Endothelial cell of umbilical vein (primary cell): ENCODE measurements at places on chromosomes 6 and 20.

DNA sequence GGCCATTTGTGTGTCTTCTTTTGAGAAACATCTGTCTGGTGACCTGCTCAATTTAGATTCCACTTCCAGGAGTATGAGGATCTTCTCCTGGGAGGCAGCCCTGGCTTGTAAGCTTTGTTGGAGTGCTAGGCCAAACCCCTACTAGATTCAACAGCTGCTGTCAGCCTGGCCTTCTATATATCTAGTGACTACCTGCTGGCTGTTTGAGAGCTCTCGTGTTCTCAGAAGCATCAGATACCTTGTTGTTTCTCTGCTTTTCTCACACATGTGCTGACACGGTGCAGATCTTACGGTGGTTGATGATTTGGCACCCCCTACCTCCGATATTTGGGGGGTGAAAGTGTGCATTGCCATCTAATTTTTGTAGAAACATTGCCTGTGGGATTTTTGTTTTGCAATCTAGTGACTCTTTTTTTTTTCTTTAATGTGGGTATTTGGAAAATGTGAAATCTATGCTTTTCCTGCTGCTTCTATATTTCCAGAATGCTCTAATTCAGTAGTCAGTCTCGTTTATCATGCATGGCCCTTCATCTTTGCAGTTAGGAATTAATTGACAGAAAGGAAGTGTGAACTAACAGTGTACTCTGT, 4.7 kb downstream of the CCN2 start:
- no peak for DNase-seq

DNA sequence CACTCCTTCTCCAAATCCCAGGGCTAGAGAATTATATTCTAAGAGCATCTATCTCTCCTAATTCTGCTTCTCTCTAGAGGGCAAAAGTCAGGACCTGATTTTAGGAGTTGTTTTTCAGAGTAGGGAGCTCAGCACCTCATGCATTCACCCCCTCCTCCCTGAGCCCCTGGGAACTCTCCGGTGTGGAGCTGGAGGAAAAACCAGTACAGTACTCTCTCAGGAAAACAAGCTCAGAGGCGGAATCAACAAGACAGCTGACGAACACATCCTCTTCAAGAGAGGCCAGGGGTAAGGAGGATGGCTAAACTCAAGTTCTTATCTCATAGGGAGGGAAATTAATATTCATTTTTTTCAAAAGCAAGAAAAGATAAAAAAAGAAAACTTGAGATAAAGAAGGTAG, 120.1 kb upstream of the CDYL start:
- no peak for DNase-seq

DNA sequence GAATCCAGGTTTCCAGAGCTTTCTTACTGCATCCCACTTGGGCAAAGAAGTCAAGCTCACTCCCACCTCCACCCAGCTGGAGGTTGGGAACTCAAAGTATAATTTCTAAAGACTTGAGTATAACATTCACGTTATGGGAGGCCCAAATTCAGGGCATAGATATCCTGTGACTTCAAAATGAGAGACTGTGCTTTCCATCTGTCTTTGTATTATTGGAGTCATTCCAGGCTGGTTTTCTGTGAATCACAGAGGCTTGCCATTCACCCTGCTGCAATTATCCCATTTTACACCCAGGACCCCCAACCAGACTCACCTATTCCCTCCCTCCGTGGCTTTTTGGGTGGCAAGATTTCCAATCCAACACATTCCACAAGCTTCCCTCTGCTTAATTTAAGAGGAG, 19.3 kb upstream of the SRC start:
- no peak for DNase-seq

DNA sequence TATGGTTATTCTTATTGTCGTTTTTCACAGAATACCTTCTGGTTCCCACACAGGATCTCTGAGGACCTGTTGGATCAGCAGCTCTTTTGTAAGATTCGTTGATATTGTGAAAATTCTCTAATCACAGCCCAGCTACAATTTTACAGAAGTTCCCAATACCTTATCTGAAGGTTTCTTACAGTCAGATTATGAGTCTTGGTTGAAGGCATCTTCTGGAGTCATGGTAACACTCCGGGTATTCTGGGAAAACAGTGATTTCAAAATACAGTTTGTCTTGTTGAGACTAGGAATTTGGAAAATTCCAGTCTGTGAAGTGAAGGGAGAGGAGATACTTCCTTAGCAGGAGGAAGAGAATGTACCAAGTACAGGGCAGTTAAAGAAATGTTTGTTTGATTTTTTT, 22.2 kb upstream of the HLA-C start:
- no peak for DNase-seq

DNA sequence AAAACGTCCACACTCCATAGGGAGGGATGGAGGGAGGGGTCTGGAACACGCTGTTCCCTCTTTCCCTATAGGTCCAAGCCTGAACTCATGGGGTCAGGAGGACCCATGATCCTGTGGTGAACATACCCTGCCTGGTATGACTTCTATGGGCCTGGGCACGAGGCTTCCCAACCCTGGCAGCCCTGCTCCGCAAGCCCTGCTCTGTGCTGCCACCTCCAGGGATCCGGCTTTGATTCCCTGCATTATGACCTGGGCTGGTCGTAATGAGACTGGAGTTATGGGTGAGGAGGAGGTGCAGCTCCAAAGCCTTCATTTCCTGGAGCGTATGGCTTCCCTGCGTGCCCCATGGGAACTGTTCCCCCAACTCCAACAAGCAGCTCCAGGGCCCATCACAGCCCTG, 54.9 kb downstream of the CDH22 start:
- no peak for DNase-seq

- no peak for DNase-seq
These were observed 32.9 kb downstream of the TAF4 start for GRCh38 chr20:62032609-62033368.

DNA sequence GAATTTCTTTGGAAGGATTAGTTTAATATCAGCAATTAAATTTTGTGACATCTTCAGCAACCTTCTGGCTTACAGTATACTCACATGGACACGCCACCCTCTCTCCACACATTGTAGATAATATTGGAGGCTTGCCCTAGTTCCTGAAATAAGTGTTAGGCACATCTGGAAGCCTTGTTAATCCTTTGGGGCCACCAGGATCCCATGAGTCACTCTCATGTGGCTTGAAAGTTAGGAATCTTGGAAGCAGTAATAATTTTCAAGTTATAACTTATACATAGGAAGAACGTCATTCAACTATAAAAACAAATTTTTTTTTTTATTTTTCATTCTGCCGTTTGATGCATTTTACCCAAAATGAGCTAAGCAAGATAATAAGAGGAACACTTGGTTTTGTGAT, 20.5 kb downstream of the LAMA4 start:
- peak; percentile 92 for DNase-seq

DNA sequence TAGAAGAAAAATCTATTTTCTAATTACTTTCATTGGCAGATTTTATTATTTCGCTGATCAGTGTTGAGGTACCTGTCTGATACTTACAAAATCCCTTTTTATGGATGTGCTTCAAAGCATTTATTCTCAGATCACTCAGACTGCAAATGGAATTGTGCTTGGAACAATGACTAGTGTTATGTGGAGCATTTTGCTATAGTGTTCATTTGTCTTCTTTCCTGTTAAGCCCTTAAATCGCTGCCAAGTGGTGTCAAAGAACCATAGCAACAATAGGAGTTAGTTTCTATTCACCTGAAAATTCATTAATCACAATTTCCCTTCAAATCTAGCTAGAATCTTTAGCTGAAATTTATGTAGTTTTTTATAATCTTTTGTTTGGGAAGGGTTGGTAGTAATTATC, 29.8 kb downstream of the SMPDL3A start:
- DNase-seq = no peak

DNA sequence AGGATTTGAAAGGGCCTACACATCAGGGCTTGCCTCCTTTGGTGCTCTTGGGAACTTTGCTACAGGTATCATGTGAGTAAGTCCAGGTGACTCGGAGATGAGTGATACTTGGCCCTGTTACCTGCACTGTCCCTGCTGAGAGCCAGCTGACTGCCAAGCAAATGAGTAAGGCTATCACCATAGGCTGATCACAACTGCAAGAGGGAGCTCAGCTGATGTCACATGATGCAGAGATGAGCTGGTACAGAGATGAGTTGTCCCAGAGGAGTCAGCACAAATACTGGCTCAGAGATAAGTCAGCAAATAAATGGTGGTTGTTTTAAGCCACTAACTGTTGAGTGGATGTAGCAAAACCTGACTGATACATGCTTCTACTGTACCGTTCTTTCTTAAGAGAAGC, 41.4 kb downstream of the LAMP5 start:
- DNase-seq = no peak
